ENCODE measurements at places on chromosomes 2 and 18. TPM values are rescaled to one million over a fixed set of nuclear protein-coding genes. Genes with fewer than 3 reads are reported as not detected.

Gene UGT1A8
- total RNA-seq, result 0.17 TPM

Gene GCA
- total RNA-seq, result 23.4 TPM

Gene TUBB8B
- not detected for total RNA-seq

Gene FSHR
- total RNA-seq, result not detected

Gene CPLX4
- total RNA-seq, result not detected

Gene GALNT13
- not detected for total RNA-seq

Gene HSBP1L1
- total RNA-seq, result 12.2 TPM

Gene CHN1
- 1.1 TPM for total RNA-seq

Gene FAM210A
- 12.3 TPM for total RNA-seq

Gene ANKRD30BL
- 0.08 TPM for total RNA-seq

Gene UGT1A3
- total RNA-seq, result not detected

Gene HS6ST1
- 19.1 TPM for total RNA-seq

Gene CREB1
- 18.8 TPM for total RNA-seq

Gene FHOD3
- 1.3 TPM for total RNA-seq

Gene MC2R
- total RNA-seq, result not detected

Gene HOXD8
- total RNA-seq, result 0.08 TPM

Gene POTEI
- total RNA-seq, result not detected

Gene TTR
- 600 TPM for total RNA-seq
